RPMI8226 (cell line): ENCODE measurements at places on chromosomes 2 and 18.

GRCh38 chr2:42183775-42184174 is 14.6 kb downstream of the EML4 start:
- no peak for DNase-seq

DNA sequence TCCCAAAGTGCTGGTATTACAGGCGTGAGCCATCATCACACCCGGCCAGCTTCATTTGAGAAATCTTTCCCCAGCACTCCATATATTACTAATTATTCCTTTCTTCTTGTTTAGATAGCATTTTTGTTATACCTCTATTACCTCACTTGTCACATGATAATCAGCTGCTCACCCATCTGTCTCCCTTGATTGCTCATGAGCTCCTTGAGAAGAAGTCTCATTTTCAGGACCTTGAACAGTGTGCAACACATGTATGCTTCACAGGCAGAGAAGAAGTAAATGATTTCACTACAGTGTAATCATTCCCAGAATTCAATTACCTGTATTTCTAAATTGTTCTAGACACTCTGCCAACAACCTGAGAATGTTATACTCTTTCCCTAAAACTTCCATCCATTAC is 6.2 kb downstream of the PAIP2B start:
- no peak for DNase-seq

GRCh38 chr18:13720123-13720522 is 6.2 kb downstream of the FAM210A start:
- no peak for DNase-seq

DNA sequence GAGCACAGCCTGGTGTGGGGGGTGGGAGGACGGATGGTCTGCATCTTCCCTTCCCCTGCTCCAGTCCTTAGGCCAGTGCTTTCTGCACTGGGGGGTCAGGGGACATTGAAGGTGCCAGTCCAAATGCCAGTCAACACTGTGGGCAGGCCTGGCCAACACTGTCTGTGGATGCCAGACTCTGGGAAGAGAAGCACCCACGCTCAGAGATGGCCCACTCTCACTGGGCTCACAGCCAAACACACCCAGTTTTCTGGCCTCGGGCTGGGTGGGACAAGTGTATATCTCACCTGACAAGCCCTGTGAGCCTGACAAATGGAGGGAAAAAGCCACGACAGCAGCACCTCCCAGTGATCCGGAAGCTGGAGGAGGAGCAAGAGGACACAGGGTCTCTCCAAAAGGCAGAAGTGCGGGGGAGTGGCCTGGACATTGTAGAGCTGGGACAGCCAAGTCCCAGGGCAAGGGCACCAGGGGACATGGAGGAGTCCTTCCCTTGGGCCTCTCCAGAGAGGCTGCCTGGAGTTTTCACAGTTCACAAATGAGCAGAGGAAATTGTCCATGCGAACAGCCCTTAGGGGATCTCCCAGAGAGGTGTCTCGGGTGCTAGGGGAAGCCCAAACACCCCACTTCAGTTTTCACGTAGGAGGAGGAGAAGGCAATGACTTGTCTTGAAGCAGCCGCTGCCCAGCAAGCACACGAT is 79.3 kb downstream of the SDC1 start:
- peak; percentile 56 for DNase-seq

- no peak for DNase-seq
Measured at GRCh38 chr2:226380679-226381078, 418.9 kb downstream of the IRS1 start.

GRCh38 chr18:6352275-6352674 is 62.4 kb downstream of the L3MBTL4 start:
- no peak for DNase-seq

DNA sequence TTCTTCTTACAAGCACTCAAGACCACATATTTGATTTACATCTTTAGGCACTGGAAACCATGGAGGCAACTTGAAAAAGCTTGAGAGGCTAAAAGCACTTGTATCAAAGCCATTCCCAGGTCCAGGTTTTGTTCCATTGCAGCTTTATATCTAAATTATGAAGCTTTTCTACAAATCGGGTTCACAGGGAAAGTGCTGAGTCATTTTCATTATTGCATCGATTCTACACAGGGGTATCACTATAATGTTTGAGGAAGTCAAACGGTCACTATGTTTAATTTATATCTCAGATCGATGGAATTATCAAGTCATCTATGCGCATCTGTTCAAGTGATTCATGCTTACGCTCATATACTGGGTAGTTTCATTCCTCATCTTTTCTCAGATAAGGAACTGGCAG is 118.7 kb downstream of the VWC2L start:
- DNase-seq, result no peak
